ENCODE measurements at places on chromosomes 6 and 20.

DNA sequence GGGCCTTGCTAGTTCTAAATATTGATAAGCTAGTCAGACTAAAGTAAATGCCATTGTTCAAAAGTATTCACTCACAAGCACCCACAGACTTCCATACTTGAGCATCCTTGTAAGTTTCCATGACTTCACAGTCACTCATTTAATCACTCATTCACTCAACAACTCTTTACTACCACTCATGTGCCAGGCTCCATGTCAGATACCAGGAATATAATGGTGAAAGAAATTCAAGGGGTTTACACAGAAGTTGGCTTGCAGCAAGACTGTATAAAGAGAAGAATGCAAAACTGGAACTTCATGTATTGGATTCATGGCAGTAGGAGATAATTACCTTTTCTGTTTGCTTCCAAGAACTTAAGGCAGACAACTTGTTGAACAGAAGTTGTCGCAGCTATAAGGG is 36.6 kb downstream of the ADGRF1 start:
- no peak for DNase-seq

DNA sequence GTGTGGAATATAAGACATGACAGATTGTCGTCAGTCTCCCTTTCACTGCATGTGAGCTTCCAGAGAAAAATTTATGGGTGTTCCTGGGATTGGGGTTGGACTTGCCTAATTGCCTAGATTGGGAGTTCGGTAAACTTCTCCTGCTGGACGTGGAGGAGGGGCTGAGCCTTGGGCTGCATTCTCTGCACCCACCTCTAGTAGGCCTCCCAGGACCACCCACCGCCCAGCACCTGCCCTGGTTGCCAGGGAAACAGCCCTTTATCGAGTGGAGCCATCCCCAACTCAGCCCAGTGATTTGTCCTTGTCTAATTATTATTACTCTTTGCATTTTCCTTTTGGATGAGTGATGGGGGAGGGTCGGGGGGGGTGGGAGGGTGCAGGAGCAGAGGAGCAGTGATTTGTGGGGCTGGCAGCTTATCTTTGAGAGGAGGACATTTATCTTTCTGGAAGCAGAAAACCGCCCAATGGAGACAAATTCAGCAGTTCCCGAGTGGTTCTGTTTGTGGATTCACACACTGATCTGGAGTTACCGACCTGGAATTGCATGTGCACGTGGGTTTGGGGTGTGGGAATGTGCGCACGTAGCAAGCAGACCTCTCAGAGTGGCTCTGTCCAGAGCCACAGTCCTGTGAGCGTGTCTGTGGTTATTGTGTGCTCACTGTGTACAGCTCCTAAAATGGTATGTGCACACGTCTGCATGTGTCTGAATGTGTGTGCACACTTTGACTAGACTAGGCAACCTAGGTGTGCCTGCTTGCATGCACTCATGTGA is 104.5 kb downstream of the DHX35 start:
- DNase-seq, result no peak

GRCh38 chr6:170068496-170068895 is 222.4 kb downstream of the DLL1 start:
- DNase-seq, result no peak

GRCh38 chr20:46399401-46399800 is 7.0 kb downstream of the ELMO2 start:
- no peak for DNase-seq

DNA sequence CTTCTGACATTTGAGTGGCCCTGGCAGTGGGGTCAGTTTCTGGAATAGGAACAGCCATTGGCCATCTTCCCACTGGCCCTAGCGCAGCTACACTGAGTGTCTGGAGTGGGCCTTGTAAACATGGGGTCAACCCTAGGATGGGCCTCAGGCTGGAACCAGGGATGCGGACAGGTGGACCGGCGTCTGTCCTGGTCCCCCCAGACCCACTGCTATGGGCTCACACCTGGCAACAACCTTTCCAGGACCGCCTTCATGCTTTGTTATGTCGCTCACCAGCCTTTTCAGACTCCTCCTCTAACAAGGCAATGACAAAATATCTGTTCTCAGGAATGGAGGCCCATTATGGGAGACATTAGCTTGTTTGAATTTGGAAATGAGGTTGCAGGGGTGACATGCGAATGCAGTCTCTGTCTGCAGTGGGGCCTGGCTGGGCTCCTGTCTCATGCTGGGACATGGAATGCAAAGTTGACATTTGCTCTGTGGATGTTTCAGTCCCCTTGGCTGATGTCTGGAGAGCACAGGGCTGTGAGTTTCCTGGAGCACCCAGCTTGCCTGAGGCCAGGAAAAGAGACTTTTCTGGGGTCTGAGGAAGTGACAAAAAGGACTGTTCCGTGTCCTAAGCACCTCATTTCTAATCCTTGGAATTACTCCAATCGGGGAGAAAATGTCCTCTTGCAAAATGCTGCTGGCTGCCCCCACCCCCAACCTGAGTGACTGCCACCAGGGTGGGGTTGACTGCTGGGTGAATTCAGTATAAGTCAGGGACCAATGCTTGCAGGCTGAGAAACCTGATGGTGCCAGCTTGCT is 98.7 kb upstream of the PMEPA1 start:
- DNase-seq, result no peak

GRCh38 chr6:136092897-136093296 is 157.2 kb downstream of the MTFR2 start:
- DNase-seq, result no peak

GRCh38 chr6:10382322-10382721 is 32.6 kb downstream of the TFAP2A start:
- no peak for DNase-seq

All from astrocyte of the spinal cord (primary cell).